ENCODE measurements at places on chromosomes 3 and 15.

DNA sequence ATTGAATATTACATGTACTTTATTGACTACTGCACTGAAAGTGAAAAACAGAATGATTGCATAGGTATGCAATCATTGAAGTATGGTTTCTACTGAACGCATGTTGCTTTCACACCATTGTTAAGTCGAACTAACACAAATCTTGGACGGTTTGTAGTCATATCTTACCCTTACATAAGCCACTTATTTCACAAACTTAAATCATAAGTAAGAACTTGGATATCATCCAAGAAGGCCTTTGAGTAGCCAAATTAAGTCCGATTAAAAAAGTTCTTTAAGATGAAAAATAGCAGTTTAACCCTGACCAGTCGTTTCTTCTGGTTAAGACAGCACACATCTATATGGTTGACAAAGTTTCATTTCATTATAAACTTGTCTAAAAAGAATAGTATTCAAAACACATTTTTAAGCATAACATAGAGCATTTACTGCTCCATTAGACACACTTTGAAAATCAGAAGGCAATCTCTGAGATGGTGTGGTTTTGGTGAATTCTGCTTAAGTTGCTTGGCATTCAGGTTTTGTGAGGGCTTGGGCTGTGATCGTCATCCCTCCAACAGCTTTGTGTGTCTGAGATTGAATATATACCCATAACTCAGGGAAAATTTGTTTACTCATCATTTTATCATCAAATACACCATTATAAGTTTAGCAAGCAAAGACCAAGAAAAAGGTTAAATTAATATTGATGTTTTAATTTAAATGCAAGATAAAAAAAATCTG, 92.2 kb downstream of the NFKBIZ start:
- DNase-seq: no peak

GRCh38 chr3:44981751-44982150, 5.7 kb downstream of the EXOSC7 start:
- no peak for DNase-seq

GRCh38 chr3:185488465-185488864, 10.4 kb downstream of the TMEM41A start:
- no peak for DNase-seq

GRCh38 chr3:184682671-184683070, 29.2 kb downstream of the MAGEF1 start:
- no peak for DNase-seq

DNA sequence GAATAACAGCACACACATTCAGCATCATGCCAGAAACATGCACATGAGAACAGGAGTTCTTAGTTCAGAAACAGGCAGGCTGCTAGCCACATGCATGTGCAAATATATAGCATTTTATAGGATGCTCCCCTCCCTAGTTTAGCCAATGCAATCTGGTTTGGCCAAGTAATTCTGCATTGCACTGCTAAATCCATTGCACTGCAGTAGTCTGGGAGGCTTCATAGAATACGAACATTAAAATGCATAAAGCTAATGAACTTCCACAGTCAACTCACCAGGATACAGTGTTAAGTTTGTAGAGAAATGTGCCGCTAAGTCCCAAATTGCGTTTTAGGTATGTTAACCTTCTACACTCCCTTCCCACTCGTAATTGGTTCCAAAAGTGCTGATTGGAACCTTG, 41.8 kb downstream of the EHHADH start:
- DNase-seq: no peak
